ENCODE measurements at places on chromosomes 4 and X.

GRCh38 chrX:154797006-154797405 is 8.3 kb downstream of the MPP1 start:
- no peak for DNase-seq

DNA sequence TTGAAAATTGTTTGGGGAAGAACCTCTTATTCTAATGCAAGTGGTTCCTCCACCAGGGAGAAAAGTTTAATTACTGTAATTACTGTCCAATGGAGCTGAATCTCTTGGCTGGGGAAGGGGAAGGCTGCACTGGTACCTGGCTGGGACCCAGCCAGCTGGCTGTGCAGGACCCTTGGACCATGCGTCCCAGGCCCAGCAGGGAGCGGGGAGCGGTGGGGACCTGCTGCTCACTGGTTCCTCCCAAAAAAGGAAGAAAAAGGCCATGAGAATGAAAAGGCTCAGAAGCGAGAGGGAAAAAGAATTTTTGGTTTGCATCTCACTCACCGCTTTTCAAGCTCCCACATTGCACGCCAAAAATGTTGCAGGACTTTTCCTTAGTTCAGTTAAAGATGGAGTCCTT is 333.5 kb downstream of the FAM47B start:
- DNase-seq, result no peak

- DNase-seq, result no peak
These were observed 76.2 kb upstream of the ESX1 start for GRCh38 chrX:104330966-104331365.

DNA sequence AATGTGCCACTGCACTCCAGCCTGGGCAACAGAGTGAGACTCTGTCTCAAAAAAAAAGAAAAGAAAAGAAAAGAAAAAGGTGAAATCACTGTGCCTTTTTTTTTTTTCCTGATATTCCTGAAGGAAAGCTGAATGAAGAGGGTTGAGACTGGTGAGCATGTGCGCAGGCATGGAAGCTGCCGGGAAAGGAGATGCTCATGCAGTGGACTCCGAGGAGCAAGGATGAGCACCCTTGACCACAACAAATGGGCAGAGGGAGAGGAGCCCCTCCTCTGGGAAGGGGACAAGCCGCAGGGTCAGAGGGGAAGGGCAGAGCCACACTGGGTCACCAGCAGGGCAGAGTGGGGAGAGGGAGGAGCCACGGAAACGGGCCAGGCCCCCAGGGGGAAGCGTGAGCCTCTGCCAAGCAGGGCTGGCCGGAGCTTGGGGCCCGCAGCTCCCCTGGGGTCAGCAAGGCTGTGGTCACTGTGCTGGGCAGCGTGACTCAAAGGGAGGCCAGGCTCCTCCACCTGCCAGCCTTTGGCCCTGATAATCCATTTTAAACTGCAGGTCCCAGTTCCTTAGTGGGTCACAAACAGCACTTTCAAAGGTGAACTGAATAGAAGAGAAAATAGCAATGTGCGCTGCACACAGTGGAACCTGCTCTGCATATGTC is 79.8 kb downstream of the NAT8L start:
- no peak for DNase-seq

DNA sequence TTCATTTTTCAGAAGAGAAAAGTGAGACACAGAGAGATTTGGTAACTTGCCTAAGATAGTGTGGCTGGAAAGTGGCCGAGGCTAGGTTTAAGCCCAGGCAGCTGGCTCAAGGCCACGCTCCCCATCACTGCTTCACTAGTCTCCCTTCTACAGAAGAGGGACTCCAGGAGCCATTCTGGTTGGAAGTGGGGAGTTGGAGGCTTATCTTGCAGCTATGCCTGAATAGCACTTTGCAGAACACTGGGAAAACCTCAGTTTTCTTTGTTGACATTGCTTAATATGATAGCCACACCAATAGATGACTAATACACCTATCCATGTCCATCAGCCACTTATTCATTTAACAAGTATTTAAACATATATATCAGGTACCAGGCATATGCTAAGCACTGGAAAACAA is 18.5 kb downstream of the LRRC66 start:
- no peak for DNase-seq

DNA sequence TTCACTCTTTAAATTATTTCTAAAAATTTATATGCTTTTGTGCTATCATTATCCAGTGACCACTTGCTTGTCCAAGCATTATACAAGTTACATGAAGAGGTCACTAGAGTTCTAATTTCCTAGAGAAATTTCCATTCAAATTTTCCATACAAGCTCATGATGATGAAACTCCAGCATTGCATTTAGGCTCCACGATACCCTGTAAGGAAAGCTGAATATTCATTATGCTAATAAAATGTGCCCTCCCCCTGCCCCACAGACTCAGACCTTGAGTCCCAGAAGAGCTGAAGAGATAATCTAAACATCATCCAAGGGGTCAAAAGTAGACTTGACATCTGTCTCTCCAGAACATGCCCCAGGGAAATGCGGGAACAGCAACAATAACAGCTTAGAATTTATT is 19.6 kb upstream of the FAM156A start:
- no peak for DNase-seq

DNA sequence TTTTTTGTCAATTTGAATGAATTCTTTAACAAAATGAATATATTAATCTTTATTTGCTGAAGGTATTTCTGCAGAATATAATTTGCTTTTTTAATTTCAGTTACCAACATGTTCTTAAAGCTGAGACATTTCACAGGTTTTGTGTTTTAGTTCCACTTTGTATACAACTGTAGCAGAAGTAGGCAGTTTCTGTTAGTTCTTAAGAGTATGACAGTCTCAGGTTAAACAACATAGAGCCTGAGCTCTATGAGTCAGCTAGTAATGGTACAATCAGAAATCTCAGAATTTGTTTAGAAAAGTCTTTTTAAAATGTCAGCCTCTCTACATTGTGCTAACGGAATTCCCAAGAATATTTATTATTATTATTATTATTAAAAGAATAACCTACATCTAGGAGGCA is 50.4 kb downstream of the GSTCD start:
- no peak for DNase-seq

GRCh38 chr4:168384437-168385141 is 66.0 kb upstream of the DDX60 start:
- DNase-seq, result peak; percentile 93

- DNase-seq, result no peak
These were observed 58.8 kb downstream of the PPP4R3C start for GRCh38 chrX:27404366-27404765.

- DNase-seq, result peak; percentile 29
These were observed at the start of gene DGAT2L6 for GRCh38 chrX:70176938-70177533. Gene DGAT2L6 (plus strand): TSS chrX:70177483. CDS start chrX:70177583, 100 bp downstream.

GRCh38 chrX:110180928-110181310 is 137.0 kb downstream of the AMMECR1 start:
- no peak for DNase-seq

DNA sequence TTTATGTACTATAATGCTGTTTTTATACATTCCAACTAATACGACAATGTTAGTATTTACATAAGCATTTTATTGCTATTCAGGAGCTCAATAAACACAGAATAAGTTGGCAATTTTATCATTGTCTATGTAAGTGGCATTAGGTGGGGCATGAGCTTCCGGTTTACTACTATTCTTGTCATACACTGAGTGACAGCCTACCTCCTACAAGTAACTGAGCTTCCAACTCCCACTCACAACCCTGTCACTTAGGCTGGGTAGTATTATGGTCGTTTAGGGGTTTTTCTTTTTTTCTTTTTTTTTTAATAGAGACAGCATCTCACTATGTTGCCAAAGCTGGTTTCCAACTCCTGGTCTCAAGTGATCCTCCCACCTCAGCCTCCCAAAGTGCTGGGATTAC is 7.4 kb downstream of the PPID start:
- no peak for DNase-seq

GRCh38 chr4:98689507-98690174 is 31.2 kb upstream of the TSPAN5 start:
- DNase-seq, result no peak

GRCh38 chr4:186948361-186949242 is 224.9 kb upstream of the FAT1 start:
- DNase-seq, result no peak

- DNase-seq, result no peak
These were observed 16.5 kb downstream of the CLOCK start for GRCh38 chr4:55530167-55530566.

GRCh38 chr4:112451831-112452230 is 64.1 kb downstream of the NEUROG2 start:
- no peak for DNase-seq

GRCh38 chr4:8817813-8818062 is 53.9 kb downstream of the HMX1 start:
- DNase-seq, result no peak

GRCh38 chr4:55851885-55852284 is 1.6 kb upstream of the EXOC1 start:
- DNase-seq, result no peak

GRCh38 chrX:87727620-87728019 is 210.0 kb downstream of the KLHL4 start:
- no peak for DNase-seq

- no peak for DNase-seq
These were observed 24.1 kb downstream of the ANK2 start for GRCh38 chr4:113073451-113074005.

- no peak for DNase-seq
These were observed 18.6 kb downstream of the TLR7 start for GRCh38 chrX:12885508-12885907.

GRCh38 chr4:22607382-22607781 is 85.4 kb upstream of the GBA3 start:
- DNase-seq, result peak; percentile 68

GRCh38 chr4:88897180-88897579 is 159.8 kb downstream of the FAM13A start:
- DNase-seq, result no peak

DNA sequence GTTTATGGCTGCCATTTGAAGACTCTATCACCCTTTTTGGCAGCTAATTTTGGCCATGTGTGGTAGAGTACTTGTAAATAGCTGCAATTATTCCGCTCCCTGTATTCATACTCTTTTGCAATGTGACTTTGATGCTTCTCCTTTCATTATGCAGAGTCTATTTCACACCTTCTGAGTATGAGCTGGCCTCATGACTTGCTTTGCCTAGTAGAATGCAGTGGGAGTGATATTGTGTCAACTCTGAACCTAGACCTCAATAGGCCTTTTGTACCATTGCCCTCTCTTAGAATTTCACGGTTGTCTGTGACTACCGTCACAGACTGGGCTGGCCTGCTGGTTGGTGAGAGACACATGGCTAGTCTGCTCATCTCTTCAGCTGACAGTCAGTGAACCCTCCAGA is 118.8 kb downstream of the DDIT4L start:
- no peak for DNase-seq

DNA sequence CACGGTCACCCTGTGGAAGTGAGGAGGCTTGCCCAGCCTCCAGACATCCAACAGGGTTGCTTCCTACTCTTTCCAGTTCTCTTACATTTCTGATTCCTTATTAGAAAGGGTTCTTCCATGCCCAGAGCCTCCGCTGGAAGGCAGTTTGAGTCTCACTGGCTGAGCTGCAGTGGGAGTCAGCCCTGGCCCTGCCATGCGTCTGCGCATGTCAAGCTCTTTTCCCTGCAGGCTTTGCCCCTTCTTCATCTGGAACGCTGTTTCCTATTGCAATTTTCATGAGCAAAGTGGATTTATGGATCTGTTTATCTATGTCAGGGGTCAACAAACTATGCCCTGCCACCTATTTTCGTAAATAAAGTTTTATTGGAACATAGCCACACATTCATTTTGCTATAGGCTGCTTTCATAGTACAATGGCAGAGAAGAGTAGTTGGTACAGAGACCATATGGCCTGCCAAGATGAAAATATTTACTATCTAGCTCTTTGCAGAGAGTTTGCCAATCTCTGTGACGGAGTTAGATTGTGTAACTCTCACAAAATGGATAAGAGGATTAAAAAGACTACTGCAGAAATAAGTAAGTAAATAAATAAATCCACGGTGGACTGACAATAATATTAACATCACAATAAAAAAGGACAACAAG is 3.9 kb upstream of the CHRNA9 start:
- no peak for DNase-seq

- peak; percentile 65 for DNase-seq
These were observed 9.2 kb downstream of the NDUFA1 start for GRCh38 chrX:119880552-119881437.

DNA sequence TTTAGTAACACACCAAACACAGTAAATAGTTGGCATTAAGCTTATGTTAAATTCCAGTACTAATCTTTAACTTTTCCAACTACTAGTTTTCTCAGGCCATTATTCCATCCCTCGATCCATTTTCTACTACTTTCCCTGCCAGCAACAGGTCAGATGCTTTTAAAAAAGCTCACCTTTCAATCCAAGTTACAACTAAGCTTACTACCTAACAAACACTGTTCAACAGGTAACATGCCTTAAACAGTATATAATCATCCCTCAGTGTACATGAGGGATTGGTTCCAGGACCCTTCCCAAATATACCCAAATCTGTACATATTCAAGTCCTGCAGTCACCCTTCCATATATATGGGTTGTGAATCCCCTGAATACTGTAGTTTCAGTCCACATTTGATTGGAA is 5.5 kb downstream of the CCNA2 start:
- DNase-seq, result no peak

- no peak for DNase-seq
These were observed 131.8 kb downstream of the CLCN5 start for GRCh38 chrX:50054147-50054546.

- no peak for DNase-seq
These were observed 759 bp upstream of the TBC1D1 start for GRCh38 chr4:37889849-37890800.

DNA sequence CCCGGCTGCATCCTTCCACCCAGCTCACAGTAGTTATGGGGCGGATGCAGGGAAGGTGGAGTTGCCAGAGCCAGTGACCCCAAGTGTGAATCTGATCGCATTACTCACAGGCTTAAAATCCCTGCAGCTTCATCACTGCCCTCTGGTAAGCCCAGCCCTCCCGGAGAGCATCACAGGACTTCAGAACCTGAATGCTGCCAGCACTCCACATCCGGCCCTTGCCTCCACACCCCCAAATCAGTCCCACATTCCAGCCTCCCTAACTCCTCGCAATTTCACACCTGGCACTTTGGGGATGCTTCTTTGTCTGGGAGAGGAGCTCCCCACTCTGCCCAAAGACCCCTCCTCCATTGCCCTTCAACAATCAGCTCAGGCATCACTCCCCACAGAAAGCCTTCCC is 15.6 kb downstream of the RASL11B start:
- DNase-seq, result no peak

- DNase-seq, result no peak
These were observed 111.1 kb downstream of the APOOL start for GRCh38 chrX:85114776-85115175.

- DNase-seq, result no peak
These were observed 680.8 kb downstream of the RPA4 start for GRCh38 chrX:97564496-97564895.

DNA sequence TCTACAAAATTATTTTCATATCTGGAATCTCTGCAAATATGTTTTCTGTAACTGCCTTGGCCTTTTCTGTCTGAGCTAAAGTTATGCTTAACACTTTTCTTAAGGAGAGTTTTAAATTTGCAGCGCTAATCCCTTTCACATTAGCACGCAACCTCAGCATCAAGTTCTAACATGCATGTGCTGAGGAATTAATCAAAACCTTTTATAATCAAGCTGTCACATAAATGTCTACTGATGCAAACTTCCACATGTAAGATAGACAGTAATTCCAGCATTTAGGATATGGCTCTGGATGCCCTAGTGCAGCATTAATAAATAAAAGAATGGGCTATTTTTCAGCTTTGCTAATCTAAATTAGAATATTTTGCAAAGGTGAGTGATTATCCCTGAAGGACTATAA is 17.5 kb upstream of the NEIL3 start:
- no peak for DNase-seq

GRCh38 chr4:96025011-96025410 is 185.1 kb downstream of the PDHA2 start:
- DNase-seq, result peak; percentile 2

Measured in hematopoietic multipotent progenitor cell treated with erythropoietin and hydrocortisone succinate and interleukin-3 and kit ligand, for 8 days (in vitro differentiated cells).